Progenitor cell of endocrine pancreas (in vitro differentiated cells): ENCODE measurements at places on chromosomes 6 and 20.

DNA sequence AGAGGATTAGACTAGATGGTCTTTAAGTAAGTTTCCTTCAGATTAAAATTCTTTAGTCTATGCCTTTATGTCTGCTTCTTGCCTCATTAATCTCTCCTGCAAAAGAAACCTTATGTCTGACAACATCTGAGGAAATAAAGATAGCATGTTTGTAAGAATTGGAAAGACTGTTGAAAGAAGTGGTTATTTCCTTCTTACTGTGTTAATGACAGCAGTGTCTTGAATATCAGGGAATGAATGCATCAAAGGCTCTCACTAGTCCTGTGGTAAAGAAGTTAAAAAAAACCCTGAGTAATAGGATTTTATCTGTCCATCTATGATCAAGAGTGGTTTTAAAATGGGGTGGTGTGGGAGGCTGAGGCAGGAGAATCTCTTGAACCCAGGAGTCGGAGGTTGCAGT lies 302.0 kb downstream of the PRL start:
- no peak overlapping the region for H3K4me3 ChIP-seq
- peaks cover 3% of the 10 kb centered on the region for H3K36me3 ChIP-seq
- H3K27me3 ChIP-seq, result no peaks in the 10 kb centered on the region
- no peak overlapping the region for H3K27ac ChIP-seq
- peaks cover 49% of the 10 kb centered on the region for H3K4me1 ChIP-seq

DNA sequence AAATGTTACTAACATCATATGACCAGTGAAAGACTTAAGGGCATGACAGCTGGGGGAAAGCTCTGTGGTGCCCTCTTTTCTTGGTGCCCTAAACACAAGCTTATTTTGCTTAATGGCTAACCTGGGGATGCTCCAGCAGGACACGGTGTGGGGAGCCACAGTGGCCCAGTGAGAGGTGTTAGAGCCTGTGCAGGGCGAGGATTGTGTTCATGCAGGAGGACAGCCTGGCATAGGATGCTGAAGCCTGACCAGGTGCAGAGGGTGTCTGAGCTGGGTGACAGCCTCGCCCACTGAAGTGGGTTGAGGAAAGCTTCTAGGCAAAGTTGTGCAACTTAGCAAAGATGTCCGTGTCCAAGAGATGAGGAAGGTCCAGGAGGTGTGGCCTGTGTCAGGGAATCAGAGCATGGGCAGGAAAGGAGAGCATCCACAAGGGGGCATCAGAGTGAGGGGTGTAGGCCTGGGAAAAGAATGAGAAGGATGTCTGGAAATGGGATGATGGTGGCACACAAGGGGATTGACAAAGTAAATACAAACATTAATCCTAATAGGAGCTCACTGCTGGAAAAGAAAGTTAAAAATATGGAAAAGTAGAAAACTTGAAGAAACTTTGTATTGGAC lies 33.9 kb downstream of the SLC17A4 start:
- H3K4me1 ChIP-seq, result peaks cover 1% of the 10 kb centered on the region
- no peaks in the 10 kb centered on the region for H3K27me3 ChIP-seq
- DNase-seq, result no peak
- H3K36me3 ChIP-seq, result no peaks in the 10 kb centered on the region
- H3K4me3 ChIP-seq, result no peak overlapping the region

GRCh38 chr6:436308-437036 lies 44.9 kb downstream of the IRF4 start:
- H3K27me3 ChIP-seq, result peaks cover 25% of the 10 kb centered on the region
- H3K4me1 ChIP-seq, result no peaks in the 10 kb centered on the region
- no peak for DNase-seq
- no peak overlapping the region for H3K4me3 ChIP-seq
- H3K36me3 ChIP-seq, result no peaks in the 10 kb centered on the region

DNA sequence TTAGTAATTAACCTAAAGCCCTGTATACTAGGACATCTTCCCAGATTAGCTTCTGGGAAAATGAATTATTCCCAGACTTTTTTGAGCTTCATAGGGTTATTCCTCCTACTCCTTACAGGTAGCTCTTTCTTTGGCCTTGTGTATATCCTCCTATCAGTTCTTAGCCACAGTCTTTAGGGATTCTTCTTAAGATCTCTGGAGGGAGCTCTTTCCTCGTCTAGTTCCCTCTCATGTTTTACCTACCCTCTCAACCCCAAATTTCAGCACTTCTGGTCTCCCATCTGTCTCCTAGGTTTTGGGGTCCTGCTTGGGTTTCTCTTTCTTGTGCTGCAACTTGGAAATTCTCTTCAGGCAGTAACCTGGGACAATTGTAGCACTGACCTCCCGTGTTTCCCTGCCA lies 46.4 kb upstream of the SLC35B3 start:
- H3K36me3 ChIP-seq, result peaks cover 1% of the 10 kb centered on the region
- H3K4me3 ChIP-seq, result no peak overlapping the region
- H3K27ac ChIP-seq, result no peak overlapping the region
- no peaks in the 10 kb centered on the region for H3K4me1 ChIP-seq
- no peak for DNase-seq

DNA sequence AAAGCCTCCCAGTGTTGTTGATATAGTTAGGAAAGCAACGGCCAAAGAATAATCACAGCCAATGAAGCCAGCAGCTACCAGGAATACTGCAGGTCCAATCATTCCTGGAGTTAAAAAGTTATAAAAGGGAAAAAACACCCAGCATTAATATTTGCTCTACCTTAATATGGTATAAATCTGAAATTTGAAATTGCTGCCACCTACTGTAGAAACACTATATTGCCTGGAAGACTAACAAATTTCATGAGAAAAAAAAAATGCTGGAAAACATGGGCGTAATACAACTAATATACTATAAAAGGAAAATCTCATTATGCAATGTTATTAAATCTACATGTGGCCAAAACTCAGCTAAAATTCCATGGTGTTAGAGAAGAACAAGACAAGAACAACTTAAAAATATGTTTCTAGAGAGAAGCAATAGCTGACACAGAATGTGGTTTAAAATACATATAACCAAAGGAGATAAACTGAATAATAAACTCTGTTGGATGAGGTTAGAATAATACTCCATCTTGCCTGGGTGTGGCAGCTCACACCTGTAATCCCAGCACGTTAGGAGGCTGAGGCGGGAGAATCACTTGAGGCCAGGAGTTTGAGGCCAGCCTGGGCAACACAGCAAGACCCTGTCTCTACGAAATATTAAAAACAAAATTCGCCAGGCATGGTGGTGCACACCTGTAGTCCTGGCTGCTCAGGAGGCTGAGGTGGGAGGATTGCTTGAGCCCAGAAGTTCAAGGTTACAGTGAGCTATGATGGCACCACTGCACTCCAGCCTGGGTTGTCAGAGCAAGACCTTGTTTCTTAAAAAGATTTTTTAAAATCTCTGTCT lies 43.1 kb downstream of the SLC17A5 start:
- H3K4me1 ChIP-seq, result peaks cover 1% of the 10 kb centered on the region
- no peak overlapping the region for H3K27ac ChIP-seq
- H3K4me3 ChIP-seq, result no peak overlapping the region
- peaks cover 1% of the 10 kb centered on the region for H3K36me3 ChIP-seq

- H3K4me3 ChIP-seq, result no peak overlapping the region
- H3K4me1 ChIP-seq, result peaks cover 5% of the 10 kb centered on the region
- no peak for DNase-seq
- no peak overlapping the region for H3K27ac ChIP-seq
Measured at GRCh38 chr6:35562060-35562459, 49.4 kb upstream of the TULP1 start.

- DNase-seq, result no peak
- H3K4me3 ChIP-seq, result no peak overlapping the region
- H3K27ac ChIP-seq, result no peak overlapping the region
Measured at GRCh38 chr6:128235556-128235955, 284.8 kb downstream of the PTPRK start.

DNA sequence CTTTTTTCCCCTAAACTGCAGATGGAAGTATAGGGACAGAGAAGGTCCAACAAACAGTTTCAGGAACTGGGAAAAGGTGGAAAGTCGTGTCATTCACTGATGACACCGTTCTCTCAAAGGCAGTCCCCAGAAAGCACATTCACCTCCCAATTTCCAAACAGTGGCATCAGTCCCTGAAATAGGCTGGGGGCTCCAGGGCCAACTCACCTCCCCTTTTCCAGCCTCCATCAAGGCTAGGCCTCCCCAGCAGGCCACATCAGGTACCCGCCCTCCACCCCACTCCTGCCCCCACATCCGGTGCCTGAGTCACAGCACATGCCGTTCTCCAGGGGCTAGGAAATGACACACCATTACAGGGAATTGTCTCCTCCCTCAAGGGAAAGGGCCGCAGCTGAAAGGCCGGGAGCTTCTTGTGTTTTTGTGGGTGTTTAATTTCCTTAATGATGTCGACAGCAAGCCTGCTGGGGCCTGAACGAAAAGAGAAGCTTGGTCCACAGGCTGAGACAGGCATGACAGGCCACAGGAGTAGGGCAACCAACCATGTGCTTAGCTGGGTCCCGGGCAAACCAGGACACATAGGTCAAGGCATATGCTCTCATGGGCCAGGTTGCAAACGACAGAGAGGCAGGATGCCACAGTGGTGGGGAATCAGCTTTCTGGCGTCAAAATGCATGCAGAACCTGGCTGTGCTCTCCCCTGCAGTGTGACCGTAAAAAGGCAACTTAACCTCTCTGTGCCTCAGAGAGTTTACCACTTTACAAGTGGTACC lies 39.2 kb downstream of the ZMYND8 start:
- DNase-seq, result no peak
- peaks cover 66% of the 10 kb centered on the region for H3K4me1 ChIP-seq
- peaks cover 6% of the 10 kb centered on the region for H3K36me3 ChIP-seq
- no peak overlapping the region for H3K4me3 ChIP-seq
- H3K27me3 ChIP-seq, result no peaks in the 10 kb centered on the region

- no peak for DNase-seq
- H3K36me3 ChIP-seq, result no peaks in the 10 kb centered on the region
- H3K27me3 ChIP-seq, result peaks cover 2% of the 10 kb centered on the region
- H3K4me1 ChIP-seq, result peaks cover 13% of the 10 kb centered on the region
- no peak overlapping the region for H3K4me3 ChIP-seq
- H3K27ac ChIP-seq, result no peak overlapping the region
Measured at GRCh38 chr6:35167505-35167904, 26.4 kb upstream of the TCP11 start.

- H3K27ac ChIP-seq, result no peak overlapping the region
- H3K27me3 ChIP-seq, result no peaks in the 10 kb centered on the region
- no peak overlapping the region for H3K4me3 ChIP-seq
- peaks cover 23% of the 10 kb centered on the region for H3K4me1 ChIP-seq
- H3K36me3 ChIP-seq, result no peaks in the 10 kb centered on the region
- DNase-seq, result no peak
Measured at GRCh38 chr20:11193241-11193640, 519.4 kb upstream of the JAG1 start.

- no peaks in the 10 kb centered on the region for H3K36me3 ChIP-seq
- no peak overlapping the region for H3K4me3 ChIP-seq
- DNase-seq, result no peak
- peaks cover 9% of the 10 kb centered on the region for H3K4me1 ChIP-seq
Measured at GRCh38 chr6:13484138-13484708, 3.2 kb downstream of the GFOD1 start.

GRCh38 chr20:60043435-60043834 lies 85.2 kb downstream of the CDH26 start:
- H3K36me3 ChIP-seq, result peaks cover 1% of the 10 kb centered on the region
- peaks cover 71% of the 10 kb centered on the region for H3K27me3 ChIP-seq
- no peak for DNase-seq
- no peak overlapping the region for H3K4me3 ChIP-seq
- no peak overlapping the region for H3K27ac ChIP-seq
- peaks cover 28% of the 10 kb centered on the region for H3K4me1 ChIP-seq

DNA sequence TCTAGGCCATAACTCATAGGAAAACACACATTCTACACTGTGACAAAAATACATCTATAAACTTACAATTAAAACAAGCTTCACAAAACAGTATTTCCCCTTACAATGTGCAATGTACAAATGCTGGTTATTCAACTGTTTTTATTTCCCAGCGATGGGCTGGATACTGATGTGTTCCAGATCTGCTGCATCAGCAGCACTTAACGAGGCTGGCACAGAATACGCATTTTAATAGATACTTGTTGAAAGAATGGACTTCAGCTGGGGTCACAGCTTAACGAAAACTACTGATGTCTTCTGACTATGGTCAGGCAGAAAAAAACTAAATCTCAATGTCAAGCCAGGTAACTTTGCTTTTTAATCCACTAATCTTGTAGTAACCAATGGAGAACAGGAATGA lies 70.9 kb downstream of the B4GALT5 start:
- peaks cover 9% of the 10 kb centered on the region for H3K4me1 ChIP-seq
- no peaks in the 10 kb centered on the region for H3K27me3 ChIP-seq

GRCh38 chr6:75135450-75135849 lies 70.4 kb downstream of the COL12A1 start:
- no peak overlapping the region for H3K27ac ChIP-seq
- H3K27me3 ChIP-seq, result no peaks in the 10 kb centered on the region
- H3K4me3 ChIP-seq, result no peak overlapping the region
- no peaks in the 10 kb centered on the region for H3K4me1 ChIP-seq
- H3K36me3 ChIP-seq, result no peaks in the 10 kb centered on the region

- no peak overlapping the region for H3K4me3 ChIP-seq
- DNase-seq, result no peak
- H3K4me1 ChIP-seq, result no peaks in the 10 kb centered on the region
- peaks cover 20% of the 10 kb centered on the region for H3K27me3 ChIP-seq
- H3K27ac ChIP-seq, result no peak overlapping the region
Measured at GRCh38 chr20:63155266-63156165, 60.4 kb downstream of the YTHDF1 start.
